Effector CD8-positive, alpha-beta T cell (primary cell): ENCODE measurements at places on chromosomes 7 and 10.

- no peak for DNase-seq
Observed at GRCh38 chr7:19024261-19024660, 93.2 kb downstream of the TWIST1 start.

DNA sequence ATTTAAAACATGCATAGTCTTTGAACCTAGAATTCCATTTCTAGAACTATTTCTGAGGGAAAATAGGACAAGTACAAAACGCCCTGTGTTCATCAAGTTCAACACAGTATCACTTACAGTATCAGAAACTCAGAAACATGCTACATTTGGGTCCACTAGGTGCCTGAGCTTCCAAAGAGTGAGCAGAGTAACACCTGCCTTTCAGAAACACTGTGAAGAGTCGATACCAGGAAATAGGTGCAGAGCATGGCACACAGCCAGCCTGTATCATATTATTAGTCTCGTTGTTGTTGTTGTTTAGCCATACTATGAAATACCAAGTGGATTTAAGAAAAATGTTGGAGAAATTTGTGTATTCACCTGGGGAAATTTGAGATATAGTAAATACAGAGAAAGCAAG is 392.1 kb upstream of the MGMT start:
- no peak for DNase-seq

- DNase-seq, result no peak
Observed at GRCh38 chr10:116470768-116471415, 43.2 kb downstream of the PNLIPRP3 start.

DNA sequence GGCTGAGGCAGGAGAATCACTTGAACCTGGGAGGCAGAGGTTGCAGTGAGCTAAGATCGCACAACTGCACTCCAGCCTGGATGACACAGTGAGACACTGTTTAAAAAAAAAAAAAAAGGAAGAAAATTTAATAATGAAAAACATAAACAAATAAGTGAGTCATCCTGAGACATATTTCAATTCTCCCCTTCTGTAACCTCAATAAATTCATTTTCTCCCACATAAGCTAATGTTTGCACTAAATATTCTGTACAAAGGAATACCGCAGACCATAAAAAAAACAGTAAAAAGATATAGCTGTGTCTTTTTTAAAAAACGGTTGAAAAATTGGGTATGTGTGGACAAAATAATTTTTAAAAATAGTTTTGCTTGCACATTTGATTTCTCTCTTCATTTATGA is 654.0 kb downstream of the KCNMA1 start:
- DNase-seq, result no peak

DNA sequence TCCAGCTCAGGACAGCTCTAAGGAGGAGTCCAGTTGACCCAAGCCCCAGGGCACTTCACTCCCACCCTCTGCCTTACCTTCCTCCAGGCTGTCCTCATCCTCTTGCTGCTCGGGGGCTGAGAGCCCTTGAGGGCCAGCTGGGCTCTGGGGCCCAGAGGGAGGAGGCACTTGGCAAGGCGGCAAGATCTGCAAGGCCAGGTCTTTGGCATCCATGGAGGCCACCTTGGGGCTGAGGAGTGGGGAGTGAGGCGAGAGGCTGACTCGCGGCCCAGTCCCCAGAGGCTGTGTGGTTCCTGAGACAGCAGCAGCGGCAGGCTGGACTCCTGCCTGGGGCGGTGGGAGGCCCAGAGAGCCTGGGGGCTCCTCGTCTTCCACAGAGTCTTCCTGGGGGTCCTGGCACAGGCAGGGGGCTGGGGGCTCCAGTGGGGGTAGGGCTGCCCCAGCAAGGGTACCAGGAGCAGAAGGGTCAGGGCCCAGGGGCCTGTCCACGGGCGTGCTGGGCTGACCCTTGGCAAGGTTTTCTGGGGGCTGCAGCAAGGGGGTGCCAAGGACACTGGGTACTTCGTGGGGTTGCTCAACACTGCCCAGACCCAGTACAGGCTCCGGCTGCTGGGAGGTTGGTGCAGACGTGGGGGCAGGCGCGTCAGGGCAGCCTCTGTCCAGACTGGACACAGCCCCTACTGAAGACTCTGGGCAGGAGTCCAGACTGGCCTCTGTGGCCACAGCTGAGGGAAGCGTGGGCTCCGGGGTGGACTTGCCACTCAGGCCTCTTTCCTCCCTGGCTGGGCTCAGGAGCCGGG is 6.5 kb downstream of the NACAD start:
- no peak for DNase-seq

- DNase-seq, result no peak
Observed at GRCh38 chr10:3578159-3578558, 206.8 kb downstream of the KLF6 start.

DNA sequence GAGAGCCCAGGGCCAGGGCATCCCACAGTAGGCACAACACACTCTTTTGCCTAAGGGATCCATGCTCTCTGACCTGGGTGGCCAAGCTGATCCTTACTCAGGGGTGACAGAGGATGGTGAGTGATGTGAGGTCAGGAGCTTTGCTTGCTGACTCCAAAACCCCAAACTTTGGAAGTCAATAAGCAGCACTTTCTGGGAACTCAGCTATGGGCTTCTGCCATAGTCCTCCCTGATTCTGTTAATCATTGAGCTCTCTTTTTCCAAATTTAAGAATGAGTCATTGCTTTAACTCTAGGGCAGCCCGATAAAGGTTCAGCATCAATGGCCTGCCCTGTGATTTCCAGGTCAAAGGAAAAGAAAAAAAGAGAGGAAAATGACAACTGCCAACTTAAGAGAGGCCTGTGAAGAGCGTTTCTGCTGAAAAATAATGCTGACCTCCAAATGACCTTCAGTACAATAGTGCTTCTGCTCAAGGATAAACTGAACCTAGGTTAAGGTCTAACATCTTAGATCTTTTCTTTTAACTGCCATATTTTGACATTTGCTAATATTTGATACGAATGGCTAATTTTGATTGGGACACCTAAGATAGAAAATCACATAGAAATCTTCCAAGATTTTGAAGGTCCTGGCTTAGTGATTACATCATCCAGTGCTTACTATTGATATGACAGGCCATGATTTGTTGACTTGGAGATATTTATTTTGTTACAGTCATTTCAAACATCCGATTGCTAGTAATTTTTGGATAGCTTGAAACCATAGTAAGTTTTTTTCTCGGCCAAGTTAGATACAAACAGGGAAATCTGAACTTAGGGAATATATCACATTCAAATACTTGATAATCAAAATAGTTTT is 20.8 kb upstream of the RELN start:
- DNase-seq, result no peak

GRCh38 chr10:29951441-29951931 is 107.9 kb downstream of the JCAD start:
- DNase-seq, result no peak

- DNase-seq, result no peak
Observed at GRCh38 chr7:101676956-101677355, 47.9 kb upstream of the MYL10 start.

GRCh38 chr10:74445493-74445892 is 294.5 kb downstream of the ADK start:
- no peak for DNase-seq

GRCh38 chr10:76899490-76899889 is 738.1 kb downstream of the KCNMA1 start:
- DNase-seq, result no peak

- DNase-seq, result no peak
Observed at GRCh38 chr7:22545529-22545928, 45.5 kb upstream of the STEAP1B start.

DNA sequence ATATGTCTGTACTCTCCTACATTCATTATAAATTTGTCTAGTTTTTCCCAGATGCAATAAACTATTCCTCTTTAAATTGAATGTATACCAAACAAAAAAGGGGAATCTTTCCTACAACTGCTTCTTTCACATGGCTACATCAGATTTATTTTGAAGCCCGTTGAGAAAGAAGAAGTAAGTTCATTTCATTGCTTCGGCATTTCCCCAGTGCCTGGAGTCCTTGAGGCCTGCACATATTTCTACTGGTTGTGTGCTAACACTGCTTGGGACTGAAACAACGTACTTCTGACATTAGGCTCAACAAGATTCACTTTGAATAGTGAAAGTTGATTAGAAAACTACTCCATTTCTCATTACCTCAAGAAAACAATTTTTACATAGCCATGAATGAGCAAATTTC is 201.7 kb downstream of the PHF14 start:
- DNase-seq, result no peak

DNA sequence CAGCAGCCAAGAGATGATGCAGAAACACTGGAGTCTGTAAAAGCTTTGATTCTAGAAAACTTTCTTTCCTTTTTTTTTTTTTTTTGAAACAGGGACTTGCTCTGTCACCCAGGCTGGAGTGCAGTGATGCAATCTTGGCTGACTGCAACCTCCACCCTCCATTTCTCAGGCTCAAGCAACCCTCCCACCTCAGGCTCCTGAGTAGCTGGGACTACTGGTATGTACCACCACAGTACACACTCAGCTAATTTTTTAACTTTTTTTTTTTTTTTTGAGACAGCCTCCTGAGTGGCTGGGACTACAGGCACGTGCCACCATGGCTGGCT is 17.0 kb upstream of the BAG3 start:
- DNase-seq, result no peak

GRCh38 chr7:141640239-141640840 is 61.6 kb downstream of the DENND11 start:
- DNase-seq, result no peak

- DNase-seq, result no peak
Observed at GRCh38 chr7:121872831-121873288, at the start of gene PTPRZ1. Gene PTPRZ1, plus strand, starts transcription at chr7:121873161. Its CDS starts 339 bp downstream, at chr7:121873500.

DNA sequence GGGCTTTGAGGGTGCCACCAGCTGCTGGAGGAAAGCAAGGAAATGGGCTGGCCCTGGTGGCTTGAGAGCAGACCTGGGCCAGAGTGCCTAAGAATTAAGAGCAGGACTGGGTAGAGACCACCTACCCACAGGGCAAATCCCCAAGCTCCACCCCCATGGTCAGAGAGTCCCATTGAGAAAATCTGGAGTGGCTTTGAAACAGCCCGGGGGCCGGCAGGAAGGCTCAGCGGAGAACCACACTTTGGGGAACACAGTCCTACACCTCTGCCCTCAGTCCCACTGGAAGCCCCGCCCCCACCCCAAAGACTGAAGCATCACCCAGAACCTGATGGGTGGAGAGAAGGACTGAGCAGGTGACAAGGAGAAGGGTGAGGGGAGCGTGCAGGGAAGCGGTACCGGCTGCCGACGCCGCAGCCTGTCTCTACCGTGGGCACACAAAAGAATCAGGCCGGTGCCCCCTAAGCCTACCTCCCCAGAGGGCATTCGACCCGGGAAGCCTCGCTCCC is 3.6 kb downstream of the SMARCD3 start:
- no peak for DNase-seq

GRCh38 chr10:37856881-37857286 is 526 bp downstream of the ZNF248 start:
- DNase-seq, result no peak

DNA sequence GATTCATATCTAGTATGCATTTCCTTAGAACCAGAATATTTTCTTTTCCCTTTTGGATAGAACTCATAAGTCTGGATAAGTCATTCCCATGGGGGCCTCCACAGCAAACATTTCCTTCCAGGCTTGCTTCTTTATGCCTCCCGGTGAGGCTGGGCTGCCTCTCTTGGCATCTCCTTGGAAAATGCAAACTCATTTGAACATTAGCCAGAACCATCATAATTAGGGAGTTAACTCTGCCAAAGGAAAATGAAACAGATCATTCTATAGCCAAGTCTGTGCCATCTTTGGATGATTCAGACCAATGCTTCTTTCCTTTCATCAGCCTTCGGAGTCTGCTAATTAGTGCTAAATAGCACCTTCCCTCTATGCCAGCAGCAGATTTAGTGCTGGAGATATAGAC is 81.1 kb downstream of the PLPP4 start:
- DNase-seq, result no peak

GRCh38 chr10:94006591-94007550 is 13.1 kb downstream of the PLCE1 start:
- DNase-seq, result no peak

- no peak for DNase-seq
Observed at GRCh38 chr10:59465088-59465487, 102.7 kb upstream of the FAM13C start.

- DNase-seq, result no peak
Observed at GRCh38 chr10:52143338-52143737, 170.7 kb upstream of the DKK1 start.

DNA sequence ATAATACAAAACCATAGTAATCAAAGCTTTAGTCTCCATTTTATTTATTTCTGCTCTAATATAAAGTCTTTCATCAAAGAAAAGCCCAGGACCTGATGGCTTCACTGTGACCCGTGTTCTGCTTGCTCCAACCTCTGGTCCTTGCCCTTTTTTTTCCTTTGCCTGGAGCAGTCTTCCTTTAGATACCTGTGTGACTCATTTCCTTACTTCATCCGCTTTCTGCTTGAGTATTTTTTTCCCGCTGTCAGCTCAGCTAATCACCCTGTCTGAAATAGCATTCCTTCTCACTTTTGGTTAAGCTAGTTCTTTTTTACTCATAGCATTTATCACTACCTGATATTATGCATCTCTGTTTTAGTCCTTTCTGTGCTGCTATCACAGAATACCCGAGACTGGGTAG is 194.8 kb downstream of the ABCA13 start:
- DNase-seq, result no peak

GRCh38 chr7:157018328-157018996 is 8.0 kb upstream of the MNX1 start:
- DNase-seq, result no peak

GRCh38 chr10:6115411-6115810 is 26.6 kb downstream of the RBM17 start:
- DNase-seq, result no peak

GRCh38 chr10:78729366-78729765 is 339.4 kb upstream of the ZMIZ1 start:
- no peak for DNase-seq

DNA sequence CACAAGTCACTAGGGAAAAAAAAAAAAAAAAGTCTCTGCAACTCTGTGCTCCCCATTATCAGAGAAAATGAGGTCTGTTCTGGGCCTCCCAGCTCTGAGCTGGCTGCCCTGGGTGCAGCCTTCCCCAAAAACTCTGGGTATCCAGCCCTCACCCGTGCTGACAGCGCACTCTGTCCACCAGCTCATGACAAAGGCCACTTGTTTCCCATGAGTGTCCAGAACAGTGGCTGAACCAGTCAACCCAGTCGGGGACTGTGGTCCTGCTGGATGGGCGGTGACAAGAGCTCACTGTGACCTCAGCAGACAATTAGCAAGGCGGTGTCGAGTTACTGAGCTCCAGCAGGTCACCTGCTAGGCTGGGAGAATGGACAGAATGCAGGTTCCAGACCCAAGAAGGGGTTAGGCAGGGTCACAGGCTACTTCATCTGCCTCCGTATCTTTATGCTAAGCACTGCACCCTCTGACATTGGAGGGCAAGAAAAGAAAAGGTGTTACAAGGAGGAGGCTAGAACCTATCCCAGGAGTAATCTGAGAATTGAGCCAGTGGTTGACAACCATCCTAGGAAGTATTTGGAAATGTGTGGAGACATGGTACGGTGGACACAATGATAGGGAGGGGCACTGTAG is 37.2 kb downstream of the DLG5 start:
- no peak for DNase-seq

DNA sequence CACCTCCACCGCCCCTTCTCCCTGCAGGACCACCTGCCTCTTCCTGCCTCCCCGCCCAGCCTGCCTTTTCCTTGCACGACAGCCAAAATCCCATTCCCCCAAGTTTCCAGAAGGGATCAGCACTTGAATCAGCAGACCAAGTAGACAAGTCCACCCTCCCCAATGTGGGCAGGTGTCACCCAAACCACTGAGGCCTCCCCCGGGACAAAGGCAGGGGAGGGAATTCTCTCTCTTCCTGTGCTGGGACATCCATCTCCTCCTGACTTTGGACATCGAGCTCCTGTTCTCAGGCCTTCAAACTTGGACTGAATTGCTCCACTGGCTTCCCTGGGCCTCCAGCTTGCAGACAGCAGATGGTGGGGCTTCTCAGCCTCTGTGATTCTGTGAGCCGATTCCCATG is 21.6 kb upstream of the PSMG3 start:
- no peak for DNase-seq
